ENCODE measurements at places on chromosomes 1 and 21.

- no peak for DNase-seq
Observed at GRCh38 chr1:208536212-208536611, 292.0 kb upstream of the PLXNA2 start.

- no peak for DNase-seq
Observed at GRCh38 chr1:99969260-99969728, 502 bp upstream of the SLC35A3 start.

DNA sequence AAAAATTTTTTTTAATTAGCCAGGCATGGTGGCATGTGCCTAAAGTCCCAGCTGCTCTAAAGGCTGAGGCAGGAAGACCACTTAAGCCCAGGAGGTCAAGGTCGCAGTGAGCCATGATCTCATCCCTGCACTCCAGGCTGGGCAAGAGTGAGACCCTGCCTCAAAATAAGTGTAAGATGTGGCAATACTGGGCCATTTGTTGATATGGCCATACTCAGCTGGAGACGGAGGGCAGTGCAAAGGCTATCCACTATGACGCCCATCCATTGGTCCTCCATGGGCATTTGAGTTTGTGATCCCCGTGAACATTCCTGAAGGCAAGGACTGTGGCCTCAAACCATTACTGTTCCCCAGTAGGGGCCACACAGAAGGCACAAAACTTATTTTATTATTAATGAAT is 1.5 kb downstream of the CASP9 start:
- DNase-seq: no peak

DNA sequence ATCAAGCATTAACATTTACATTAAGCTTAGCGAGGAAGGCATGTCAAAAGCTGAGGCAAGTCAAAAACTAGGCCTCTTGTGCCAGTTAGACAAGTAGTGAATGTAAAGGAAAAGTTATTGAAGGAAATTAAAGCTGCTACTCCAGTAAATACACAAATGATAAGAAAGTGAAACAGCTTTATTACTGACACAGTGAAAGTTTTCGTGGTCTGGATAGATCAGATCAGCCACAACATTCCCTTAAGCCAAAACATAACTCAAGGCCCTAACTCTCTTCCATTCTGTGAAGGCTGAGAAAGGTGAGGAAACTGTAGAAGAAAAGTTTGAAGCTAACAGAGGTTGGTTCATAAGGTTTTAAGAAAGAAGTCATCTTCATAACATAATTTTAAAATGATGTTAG is 131.9 kb downstream of the VAV3 start:
- DNase-seq: no peak

GRCh38 chr1:10613340-10613739 is 138.6 kb downstream of the PEX14 start:
- DNase-seq: no peak

GRCh38 chr1:195618287-195618686 is 990.0 kb downstream of the KCNT2 start:
- DNase-seq: no peak

DNA sequence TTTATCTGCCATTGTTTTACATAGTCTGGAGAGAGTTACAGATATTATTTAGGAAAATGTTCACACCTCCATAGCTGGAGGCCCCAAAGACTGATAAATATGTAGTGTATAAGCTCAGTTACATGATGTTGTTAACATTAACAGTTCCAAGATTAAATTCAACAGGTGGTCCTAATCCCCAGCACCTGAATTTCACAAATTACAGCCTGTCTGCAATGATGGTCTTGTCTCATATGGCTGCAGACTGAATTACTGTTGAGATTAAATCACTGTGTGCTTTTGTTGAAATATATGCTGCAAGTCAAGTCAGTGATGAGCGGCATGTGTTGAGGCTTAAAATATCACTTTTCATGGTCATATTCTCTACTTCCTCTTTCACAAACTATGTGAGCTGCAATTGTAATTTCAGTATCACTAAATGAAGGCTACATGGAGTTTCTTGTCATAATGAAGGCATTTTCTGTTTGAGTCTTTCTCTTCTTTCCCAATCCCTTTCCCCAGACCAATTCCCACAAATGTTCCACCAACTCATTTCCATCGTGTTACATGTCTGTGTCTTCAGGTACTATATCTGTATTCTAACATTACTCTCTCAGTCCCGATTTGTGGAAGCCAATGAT is 4.2 kb downstream of the ST6GALNAC5 start:
- no peak for DNase-seq

DNA sequence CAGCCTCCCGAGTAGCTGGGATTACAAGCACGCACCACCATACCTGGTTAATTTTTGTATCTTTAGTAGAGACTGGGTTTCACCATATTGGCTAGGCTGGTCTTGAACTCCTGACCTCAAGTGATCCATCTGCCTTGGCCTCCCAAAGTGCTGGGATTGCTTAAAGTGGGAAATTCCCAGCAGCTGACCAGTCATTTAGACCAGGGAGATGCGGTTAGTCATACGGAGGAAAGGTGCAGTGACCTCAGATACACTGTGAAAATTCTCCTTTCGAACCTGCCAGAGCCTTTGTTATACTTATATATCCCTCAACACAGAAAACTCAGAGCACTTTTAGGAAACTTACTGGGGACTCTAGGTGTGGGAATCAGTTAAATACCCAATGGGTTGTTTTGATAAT is 39.6 kb downstream of the MAP10 start:
- DNase-seq: no peak

All from CD4-positive, alpha-beta T cell treated with Interleukin-4 for 4 hours (primary cell).